ENCODE measurements at places on chromosomes 3 and 15.
A peak's percentile ranks its signal among the peaks of the same experiment; 100 is the strongest.

GRCh38 chr15:39078026-39078425 is 502.9 kb upstream of the THBS1 start:
- no peak for DNase-seq

DNA sequence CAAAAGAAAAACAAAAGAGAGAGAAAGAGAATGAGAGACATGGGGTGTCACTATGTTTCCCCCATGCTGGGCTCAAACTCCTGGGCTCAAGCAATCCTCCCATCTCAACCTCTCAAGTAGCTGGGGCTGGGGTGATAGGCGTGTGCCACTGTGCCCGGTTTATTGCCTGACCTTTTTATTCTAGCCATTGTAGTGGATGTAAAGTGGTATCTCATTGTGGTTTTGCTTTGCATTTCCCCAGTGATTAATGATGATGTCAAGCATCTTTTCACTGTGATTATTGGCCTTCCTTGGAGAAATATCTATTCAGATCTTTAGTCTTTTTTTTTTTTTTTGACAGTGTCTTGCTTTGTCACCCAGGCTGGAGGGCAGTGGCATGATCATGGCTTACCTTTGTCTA is 37.7 kb upstream of the GK5 start:
- DNase-seq, result no peak

GRCh38 chr15:77251662-77252061 is 168.2 kb downstream of the PEAK1 start:
- no peak for DNase-seq

GRCh38 chr3:59540696-59541095 is 490.9 kb upstream of the CFAP20DC start:
- DNase-seq, result peak; percentile 20

GRCh38 chr3:42254566-42254965 is 11.4 kb downstream of the CCK start:
- DNase-seq, result no peak

DNA sequence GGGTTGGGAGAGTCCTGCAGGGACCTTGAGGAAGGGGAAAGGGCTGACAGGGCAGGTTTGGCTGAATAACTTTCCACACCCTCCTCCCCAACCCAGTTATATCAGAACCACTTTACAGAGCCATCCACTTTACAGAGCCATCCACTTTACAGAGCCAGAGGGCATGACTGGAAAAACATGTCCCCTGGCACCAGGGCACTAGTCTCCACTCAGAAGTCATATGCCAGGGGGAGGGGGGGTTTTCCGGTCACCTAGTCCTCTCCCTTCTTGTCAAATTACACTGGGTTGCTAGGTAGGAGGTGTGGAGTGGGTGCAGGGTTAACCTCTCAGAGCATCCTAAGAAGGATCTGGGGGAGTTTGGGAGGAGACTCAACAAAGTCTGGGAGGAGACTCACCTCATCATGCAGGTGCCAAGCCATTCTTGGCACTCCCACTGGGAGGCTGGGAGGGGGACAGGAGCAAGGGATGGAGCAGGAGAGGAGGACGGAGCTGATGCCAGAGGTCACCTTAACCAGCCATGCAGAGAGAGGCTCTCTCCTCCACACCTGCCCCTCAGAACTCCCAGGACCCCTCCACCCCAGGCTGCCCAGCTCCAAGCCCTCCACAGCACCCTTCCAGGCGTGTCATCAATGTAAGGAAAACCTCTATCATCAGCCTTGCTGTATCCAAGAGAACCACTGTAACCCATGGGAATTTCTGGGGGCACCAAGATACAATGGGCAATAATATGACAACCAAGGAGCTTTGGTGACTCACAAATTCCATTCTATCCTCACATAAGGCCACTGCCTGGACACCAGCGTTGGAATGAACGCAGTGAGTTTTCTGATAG is 1.7 kb downstream of the LRRC2 start:
- DNase-seq, result no peak

DNA sequence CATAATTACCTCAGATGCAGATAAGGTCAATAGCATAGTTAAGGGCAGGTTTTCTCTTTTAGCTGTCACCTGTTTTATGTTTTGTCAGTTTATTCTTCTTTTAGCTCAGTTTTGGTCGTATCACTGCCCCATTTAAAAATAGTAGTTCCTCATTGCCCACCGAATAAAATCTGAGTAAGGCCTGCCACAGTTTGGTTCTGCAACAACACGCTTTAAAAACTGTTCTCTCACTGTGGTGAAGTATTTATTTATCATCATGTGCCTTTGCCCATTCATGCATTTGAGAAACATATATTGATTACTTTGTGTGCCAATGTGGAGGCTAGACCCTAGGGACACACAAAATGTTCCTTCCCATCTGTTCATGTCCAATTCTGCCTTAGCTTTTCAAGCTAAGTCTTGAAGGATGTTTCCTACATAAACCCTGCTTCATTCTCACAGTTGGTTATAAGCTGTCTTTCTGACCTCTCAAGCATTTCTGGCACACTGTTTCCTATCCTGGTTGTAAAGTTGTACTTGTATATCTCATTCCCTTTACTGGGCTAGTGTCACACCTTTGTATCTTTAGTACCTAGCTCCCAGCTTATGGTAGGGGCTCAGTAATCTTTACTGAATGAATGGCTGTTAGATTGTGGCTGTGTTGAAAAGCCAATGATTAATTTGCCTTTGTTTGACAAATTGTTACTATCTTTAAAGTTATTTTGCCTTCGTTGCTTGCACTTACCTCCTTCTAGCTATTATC is 23.9 kb downstream of the AKAP13 start:
- no peak for DNase-seq

DNA sequence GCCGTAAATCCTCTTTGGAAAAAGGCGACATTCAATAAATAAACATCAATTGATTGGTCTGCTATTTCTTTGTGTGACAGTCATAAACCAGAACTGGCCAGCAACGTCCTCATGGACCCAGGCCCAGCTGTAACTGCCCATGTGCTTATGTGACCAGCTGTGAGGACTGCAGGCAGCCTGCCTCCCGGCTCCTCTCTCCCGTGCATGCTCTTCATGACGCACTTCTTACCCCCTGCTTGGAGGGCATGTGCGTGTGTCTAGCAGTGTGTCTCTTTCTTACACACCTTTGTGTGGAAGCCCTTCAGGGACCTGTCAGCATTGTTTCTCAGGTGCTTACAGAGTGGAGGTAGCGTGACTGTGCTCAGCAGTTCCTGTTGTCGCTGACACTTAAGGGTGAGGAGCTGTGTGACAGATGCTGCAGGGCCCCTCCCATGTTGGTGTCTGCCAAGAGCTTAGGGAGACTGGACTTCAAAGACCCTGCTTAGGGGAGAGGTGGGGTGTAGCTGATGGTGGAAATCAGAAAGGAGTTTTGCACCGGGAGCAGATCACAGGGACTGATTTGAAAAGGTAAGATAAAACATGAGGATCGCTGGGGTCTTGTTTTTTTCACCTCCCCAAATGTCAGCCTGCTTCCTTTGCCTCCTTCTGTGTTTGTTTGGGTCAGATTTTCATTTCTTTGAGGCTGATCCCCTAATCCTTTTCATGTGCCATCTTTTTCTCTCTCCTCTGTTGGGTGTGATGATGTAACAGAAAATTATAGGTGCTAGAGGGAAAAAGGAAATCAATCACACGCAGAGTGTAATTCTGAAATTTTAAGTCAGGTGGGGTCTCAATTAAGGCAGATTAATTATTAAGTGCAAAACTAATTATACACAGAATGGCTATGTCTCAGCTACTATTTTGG is 2.1 kb downstream of the PODXL2 start:
- no peak for DNase-seq

Measured in activated T-cell treated with anti-CD3 and anti-CD28 coated beads, Interleukin-2, amount 50 U/mL, for 72 hours (primary cell).